ENCODE measurements at places on chromosomes 12 and 14. TPM values are rescaled to one million over a fixed set of nuclear protein-coding genes. Genes with fewer than 3 reads are reported as not detected.

Gene FAM186B
- total RNA-seq, result 0.72 TPM

Gene RFLNA
- total RNA-seq, result 15.9 TPM

Gene FANCM
- total RNA-seq, result 6.8 TPM

Gene CHGA
- not detected for total RNA-seq

Gene GLIPR1
- 83.2 TPM for total RNA-seq

Gene MUCL1
- total RNA-seq, result not detected

Gene DCN
- 1,107 TPM for total RNA-seq

Gene TMEM30B
- 1.1 TPM for total RNA-seq

Gene BATF
- 0.72 TPM for total RNA-seq

Gene DNAI7
- 0.29 TPM for total RNA-seq

Gene RTL1
- not detected for total RNA-seq

Gene AREL1
- 27.9 TPM for total RNA-seq

Gene ITGB7
- total RNA-seq, result 1.1 TPM

Gene ERG28
- total RNA-seq, result 7.2 TPM

Gene UNC79
- total RNA-seq, result under 0.01 TPM

Gene E2F7
- 16.5 TPM for total RNA-seq

Gene IFNG
- not detected for total RNA-seq

Gene PPP2R3C
- 53.0 TPM for total RNA-seq

Gene NCOR2
- total RNA-seq, result 45.2 TPM

Gene TMEM63C
- 0.72 TPM for total RNA-seq

Gene CLEC1B
- not detected for total RNA-seq

Gene NXPH4
- 0.88 TPM for total RNA-seq

Gene ERP27
- not detected for total RNA-seq

Gene DAO
- not detected for total RNA-seq

Gene FGF6
- total RNA-seq, result not detected

Gene FAR2
- 10.5 TPM for total RNA-seq

Gene NUBPL
- 14.1 TPM for total RNA-seq

Gene CMTM5
- total RNA-seq, result not detected

Gene OSGEP
- 47.8 TPM for total RNA-seq

Gene ARHGAP9
- 0.36 TPM for total RNA-seq

Gene C12orf54
- not detected for total RNA-seq

Gene VASH1
- 5.6 TPM for total RNA-seq

Gene ACOT6
- total RNA-seq, result not detected

Gene FOXJ2
- total RNA-seq, result 11.2 TPM

Gene TAS2R46
- 3.5 TPM for total RNA-seq

Gene TNS2
- total RNA-seq, result 76.0 TPM

Gene GALNT9
- total RNA-seq, result 1.2 TPM

Gene IAPP
- not detected for total RNA-seq

Gene PRH1
- total RNA-seq, result 31.2 TPM

Gene CBLN3
- 3.5 TPM for total RNA-seq

Gene BHLHE41
- 4.7 TPM for total RNA-seq

Gene NOVA1
- total RNA-seq, result not detected

Gene LRP1-AS
- total RNA-seq, result not detected

Gene CLMN
- 1.1 TPM for total RNA-seq

Gene CD163
- under 0.01 TPM for total RNA-seq

Gene AQP5
- not detected for total RNA-seq

Gene PZP
- total RNA-seq, result not detected

Measured in osteoblast (primary cell).